ENCODE measurements at places on chromosomes 13 and 19.

DNA sequence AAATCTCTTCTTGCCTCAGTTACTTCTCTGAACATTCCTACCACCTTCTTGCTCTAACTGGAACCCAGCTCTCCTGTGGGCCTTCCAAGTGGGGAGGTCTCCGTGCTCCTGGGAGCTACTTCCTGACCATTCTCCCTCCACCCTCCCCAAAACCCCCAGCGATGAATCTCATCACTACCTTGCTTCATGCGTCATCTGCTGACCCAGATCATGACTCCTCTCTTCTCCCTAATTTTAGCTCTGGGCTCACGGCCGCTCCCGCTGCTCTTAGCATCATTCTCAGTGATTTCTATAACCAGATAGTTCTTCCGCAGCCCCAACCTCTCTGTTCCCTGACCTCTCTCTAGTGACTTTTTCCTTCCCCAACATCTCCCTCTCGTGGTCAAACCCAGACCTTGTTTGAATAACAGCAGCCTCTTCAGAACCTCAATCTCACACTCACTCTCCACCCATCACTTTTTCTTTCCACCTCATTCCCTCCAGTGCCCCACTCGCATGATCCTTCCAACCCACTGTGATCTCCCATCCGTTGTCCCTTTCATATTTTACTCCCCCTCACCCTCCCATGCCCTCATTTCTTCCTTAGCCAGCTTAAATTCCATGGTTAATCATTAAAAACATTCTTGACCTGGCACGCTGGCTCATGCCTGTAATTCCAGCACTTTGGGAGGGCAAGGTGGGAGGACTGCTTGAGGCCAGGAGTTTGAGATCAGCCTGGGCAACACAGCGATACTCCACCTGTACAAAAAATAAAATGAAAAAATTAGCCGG lies 21.8 kb downstream of the MRPS12 start:
- no peak for DNase-seq

- no peak for DNase-seq
These were observed 14.7 kb downstream of the ELL start for GRCh38 chr19:18507021-18507726.

DNA sequence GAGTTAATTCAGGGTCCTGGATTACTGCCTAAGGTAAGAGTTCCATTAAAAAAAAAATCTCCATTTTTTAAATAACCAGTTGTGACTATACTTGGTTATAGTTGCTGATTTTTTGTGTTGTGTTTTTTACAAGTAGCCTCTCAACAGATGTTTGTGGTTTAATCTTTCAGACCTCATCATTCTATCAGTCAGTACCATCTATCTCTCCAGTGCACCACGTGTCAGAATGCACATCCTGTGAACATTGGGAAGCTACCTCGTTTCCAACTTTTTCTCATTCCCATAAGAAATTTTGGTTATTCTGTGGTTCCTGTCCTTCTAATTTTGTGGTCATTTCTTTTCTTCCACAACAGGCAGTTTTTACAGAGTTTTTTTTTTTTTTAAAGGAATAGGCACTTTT lies 39.2 kb downstream of the WDFY2 start:
- DNase-seq = no peak

GRCh38 chr19:37719927-37720265 lies 335 bp upstream of the ZNF607 start:
- DNase-seq = no peak

DNA sequence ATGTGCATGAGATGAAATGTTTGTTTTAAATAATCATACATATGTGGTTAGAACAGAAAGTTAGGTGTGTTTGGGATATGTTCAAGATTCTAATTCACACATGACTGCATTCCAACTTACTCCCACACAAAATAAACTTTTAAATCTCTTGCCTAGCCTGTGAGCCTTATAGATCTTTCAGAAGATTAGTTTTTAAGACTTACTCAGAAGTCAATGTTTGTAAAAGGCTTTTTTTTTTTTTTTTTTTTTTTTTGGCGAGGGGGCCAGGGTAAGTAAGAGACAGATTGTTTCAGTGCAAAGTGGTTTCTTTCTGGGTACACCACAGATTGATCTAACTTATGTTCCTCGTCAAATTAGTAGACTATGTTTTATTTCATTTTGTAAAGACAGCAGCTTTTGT lies 39.1 kb downstream of the GPR180 start:
- DNase-seq = no peak

- DNase-seq = no peak
These were observed 344.7 kb downstream of the KLF5 start for GRCh38 chr13:73403355-73404120.

GRCh38 chr13:43132911-43133310 lies 109.5 kb downstream of the DNAJC15 start:
- no peak for DNase-seq
